CD4-positive, alpha-beta T cell treated with Interleukin-2 at 100 ng/mL for 4 hours (primary cell): ENCODE measurements at places on chromosomes 12 and 14.

DNA sequence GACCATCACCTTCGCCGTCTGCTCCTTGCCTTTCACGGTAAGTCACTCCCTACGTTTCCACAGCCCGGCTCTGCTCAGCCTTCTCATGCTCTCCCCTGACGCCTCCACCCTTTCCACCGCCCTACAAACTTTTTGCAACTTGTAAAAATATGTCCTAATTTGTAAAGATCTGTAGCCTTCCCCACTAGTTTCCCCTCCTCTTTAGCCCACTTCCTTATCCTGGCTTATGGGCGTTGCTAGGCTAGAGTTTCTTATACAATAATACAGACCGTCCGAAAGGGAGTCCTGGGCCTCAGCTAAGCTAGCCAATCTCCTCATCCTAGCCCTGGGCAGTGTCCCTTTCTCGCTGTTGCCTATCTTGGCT lies 1.2 kb downstream of the PTGER2 start:
- peak; percentile 56 for DNase-seq

- no peak for DNase-seq
These were observed 7.5 kb upstream of the WSB2 start for GRCh38 chr12:118068445-118068844.

GRCh38 chr12:6873094-6874014 lies at the start of gene SPSB2:
Gene SPSB2, minus strand, starts transcription at chr12:6873303. Its CDS starts 402 bp downstream, at chr12:6872901.
- DNase-seq = peak; percentile 98

- DNase-seq = no peak
These were observed 62.8 kb downstream of the OTOGL start for GRCh38 chr12:80162177-80162576.

- DNase-seq = no peak
These were observed 2.7 kb downstream of the PABPN1 start for GRCh38 chr14:23323838-23324454.

DNA sequence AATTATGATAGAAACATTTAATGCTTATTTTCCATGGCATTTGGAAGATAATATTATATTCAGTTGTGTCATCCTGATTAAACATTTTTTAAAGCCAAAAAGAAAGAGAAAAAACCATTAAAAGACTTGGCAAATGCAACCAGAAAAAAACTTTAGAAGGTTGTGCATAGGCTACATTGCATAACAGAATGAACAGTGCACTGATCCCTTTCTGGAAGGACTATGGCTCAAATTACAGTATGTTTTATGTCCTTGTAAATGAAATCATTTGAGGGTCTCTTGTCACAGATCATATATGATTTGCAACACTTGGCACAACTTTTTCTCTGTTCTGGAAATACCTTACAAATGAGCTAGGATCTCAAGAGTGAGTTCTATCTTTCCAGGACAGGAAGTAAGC lies 275.2 kb upstream of the FLRT2 start:
- no peak for DNase-seq

DNA sequence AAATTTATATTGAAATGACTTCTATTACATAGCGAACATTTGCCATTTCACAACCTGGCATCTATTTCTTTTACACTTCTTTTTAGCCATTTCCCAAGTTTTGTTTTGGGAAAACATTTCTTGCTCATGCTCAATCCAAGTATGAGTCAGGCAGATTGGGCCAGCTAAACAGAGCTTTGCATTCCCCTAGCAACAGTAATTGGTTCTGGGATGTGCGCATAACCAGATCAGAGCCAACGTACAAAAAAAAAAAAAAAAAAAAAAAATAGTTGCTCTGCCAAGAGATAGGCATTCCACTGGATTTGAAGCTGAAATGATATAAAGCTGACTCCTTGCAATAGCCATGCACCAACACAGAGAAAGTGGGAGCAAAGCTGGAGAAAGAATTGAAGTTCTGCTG lies 37.5 kb downstream of the PLCZ1 start:
- no peak for DNase-seq

GRCh38 chr14:32578181-32578580 lies 249.1 kb downstream of the AKAP6 start:
- no peak for DNase-seq

DNA sequence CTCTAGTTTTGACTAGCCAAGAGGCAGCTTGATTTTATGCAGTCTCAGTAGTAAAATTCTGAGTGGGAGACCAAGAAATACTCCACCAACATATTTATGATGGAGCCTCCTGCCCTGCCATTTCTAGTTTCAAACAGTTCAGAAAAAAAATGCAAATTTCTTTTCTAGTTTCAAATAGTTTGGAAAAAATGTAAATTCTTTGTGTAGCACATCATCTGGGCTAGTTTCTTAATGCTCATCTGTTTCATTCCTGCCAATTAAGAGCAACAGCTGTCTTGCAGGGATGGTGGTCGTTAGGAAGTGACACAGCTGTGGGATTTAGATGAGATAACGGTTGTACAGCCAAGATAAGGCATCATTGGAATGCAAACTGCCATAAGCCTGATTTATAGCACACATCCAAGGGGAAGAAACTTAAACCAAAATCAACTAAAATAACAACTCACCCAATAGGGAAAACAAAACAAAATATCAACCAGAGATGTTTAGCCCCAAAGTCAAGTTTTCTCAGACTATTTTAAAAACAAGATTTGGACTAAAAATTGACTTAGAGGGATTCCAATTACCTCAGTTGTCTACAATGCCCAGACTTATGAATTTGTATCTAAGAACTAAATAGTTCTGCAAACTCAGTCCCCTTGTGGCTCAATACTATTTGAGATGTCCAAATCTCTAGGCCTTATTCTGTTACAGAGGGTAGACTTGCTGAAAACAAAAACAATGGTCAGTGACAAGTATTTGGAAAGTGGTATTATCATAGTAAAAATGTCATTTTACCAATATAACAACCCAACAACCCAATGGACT lies 291.3 kb upstream of the ATP2B1 start:
- no peak for DNase-seq

DNA sequence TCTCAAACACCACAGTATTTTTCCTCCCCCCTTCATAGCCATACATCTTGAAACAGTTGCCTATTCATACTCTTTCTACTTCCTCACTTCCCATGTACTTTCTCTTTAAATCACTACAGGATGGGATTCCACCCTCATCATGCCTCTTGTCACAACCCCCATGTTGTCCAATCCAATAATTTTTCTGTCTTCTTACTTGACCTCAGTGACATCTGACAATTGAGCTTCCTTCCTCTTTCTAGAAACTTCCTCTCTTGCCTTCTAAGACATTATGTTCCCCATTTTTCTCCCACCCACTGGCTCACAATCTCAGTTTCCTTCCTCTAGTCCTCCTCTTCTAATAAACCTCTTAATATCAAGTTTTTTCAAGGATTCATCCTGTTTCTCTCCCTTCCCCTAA lies 5.3 kb downstream of the C2CD5 start:
- no peak for DNase-seq
